NCI-H69 (cell line): ENCODE measurements at places on chromosomes 3 and 15.

DNA sequence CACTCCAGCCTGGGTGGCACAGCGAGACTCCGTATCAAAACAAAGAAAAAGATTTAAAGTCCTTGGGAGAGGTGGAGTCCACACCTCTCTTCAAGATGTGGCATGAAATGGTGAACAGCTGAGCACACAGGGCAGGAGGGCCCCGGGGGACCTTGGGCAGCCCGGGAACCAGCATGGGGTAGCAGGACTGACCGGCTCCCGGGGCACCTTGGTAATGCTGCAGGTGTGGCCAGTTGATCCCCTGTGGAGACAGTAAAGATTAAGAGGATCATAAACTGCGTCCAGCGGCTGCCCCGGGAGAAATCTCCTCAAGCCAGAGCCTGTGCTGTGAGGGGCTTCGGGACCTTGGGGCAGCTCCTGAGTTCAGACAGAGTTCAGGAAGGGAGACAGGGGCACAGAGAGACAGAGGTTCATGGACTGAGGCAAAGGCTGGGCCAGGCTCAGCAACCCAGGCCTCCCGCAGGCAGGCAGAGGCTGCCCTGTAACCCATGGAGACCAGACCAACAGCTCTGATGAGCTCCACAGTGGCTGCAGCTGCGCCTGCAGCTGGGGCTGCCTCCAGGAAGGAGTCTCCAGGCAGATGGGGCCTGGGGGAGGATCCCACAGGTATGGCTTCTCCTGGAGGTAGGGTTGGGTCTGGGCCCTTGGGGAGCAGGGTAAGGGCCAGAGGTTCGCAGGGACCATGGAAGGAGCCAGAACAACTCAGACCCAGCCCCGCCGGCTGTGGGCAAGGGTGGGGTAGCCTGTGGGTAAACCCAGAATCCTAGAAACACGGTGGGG, at the start of gene NR2E3:
Gene NR2E3, plus strand, starts transcription at position 299 of the 780 bp plus-strand sequence. Its CDS starts 190 bp downstream, at position 489.
- DNase-seq = peak; percentile 92

- peak; percentile 79 for DNase-seq
Observed at GRCh38 chr3:131526801-131527347, 24.1 kb upstream of the MRPL3 start.

GRCh38 chr15:51121118-51121517, 26.4 kb upstream of the TNFAIP8L3 start:
- peak; percentile 37 for DNase-seq

DNA sequence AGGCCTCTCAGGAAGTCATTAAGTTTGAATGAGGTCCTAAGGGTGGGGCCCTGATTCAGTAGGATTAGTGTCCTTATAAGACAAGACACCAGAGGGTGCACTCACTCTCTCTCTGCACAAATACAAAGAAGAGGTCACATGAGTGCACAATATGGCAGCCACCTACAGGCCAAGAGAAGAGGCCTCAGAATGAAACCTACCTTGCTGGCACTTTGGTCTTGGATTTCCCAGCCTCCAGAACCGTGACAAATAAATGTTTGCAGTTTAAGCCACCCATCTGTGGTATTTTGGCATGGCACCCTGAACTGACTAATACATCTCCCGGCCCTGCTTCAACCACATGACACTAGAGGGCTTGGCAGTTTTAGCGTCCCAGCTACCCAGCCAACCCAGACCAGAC, 73.9 kb upstream of the CHRNB4 start:
- peak; percentile 28 for DNase-seq

- DNase-seq = peak; percentile 62
Observed at GRCh38 chr3:180252683-180253082, 215.9 kb upstream of the PEX5L start.

DNA sequence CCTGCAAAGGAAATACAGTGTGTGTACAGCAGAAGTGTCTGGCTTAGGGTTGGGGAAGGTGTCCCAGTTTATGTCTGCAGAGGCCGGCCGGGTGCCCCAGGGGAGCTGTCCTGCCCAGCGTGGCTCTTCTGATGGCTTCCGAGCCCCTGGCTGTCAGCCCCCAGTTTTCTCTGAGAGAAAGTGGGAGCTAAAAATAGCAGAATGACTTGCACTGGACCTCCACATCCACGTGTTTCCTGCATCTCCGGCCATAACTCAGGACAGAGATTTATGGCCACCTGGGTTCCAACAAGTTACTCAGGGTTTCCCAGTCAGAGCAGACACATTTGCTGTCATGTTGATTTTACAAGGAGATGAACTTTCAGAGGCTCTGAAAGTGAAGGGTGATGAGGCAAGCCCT, 192.0 kb downstream of the ATP10A start:
- no peak for DNase-seq

DNA sequence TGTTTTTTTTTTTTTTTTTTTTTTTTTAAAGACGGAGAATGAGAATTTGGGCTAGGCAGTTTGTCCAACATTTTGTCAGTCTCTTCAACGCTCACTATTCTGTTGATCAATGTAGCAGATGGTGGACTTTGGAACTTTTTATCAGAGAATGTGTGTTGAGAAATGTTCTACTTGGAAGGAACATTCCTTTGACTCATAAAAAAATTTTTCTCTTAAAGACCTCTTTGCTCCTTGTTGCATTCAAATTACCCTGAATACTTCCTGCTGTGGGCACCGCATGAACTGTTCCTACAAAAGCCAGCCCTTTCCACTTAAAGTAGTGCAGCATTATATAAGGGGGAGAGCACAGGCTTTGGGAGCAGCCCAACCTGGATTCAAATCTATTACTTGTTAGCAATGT, 182.9 kb downstream of the AKAP13 start:
- peak; percentile 5 for DNase-seq

- no peak for DNase-seq
Observed at GRCh38 chr3:11810276-11810675, 36.4 kb downstream of the TAMM41 start.

- DNase-seq = no peak
Observed at GRCh38 chr3:184765047-184765729, 46.8 kb upstream of the VPS8 start.

- peak; percentile 2 for DNase-seq
Observed at GRCh38 chr3:129304962-129305222, 26.2 kb downstream of the HMCES start.

DNA sequence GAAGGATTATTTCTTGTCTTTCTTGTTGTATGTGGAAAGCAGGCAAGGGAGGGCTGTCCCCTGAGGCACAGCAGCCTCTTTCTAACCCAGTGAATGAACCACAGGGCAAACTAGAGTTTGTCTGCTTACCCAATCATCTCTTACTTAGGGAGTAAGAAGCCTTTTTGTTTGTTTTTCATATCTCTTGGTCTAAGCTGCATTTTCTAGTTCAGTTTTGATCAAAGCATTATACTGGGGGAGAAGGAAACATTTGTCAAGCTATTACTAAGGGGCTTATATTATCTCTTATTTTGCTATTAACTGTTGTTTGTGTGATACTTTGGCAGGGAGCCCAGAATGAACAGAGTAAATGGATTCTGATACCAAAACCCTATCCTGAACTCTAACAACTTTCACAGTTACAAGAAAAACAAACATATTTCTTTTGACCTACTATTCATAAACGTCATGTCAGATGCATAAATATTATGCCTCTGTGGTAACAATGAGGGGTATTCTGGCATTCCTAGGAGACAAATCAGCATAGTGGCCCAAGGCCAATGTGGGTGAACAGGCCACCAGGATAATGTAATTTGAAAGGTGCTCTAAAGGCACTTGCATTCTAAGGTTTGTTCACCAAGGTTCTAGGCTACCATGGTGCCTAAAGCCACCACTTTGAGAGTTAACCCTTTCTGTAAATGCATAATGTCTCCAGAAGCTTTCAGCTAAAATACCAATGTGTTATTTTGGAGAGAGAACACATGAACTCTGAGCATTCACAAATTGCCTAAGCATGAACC, 271.6 kb upstream of the ZPLD1 start:
- DNase-seq = peak; percentile 20

DNA sequence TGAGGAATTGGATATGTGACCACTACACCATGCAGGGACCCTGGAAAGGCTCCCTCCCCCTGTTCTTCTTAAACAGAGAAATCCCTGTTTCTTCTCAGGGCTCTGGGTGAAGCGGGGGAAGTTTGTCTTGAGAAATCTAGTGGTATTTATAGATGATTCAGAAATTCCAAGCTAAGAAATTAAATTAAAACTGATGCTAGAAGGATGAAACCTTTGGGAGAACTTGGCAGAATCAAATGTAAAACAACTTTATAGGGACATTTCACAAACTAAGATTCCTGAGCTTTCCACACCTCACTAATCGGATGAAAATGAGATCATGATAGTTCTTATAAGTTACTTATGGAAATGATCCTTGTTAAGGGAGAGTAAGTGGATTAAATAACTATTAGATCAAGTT, 54.2 kb downstream of the FBXL2 start:
- no peak for DNase-seq

GRCh38 chr15:68318931-68319909, 41.7 kb downstream of the FEM1B start:
- no peak for DNase-seq

GRCh38 chr3:83890039-83890762, 1068.6 kb upstream of the CADM2 start:
- no peak for DNase-seq

DNA sequence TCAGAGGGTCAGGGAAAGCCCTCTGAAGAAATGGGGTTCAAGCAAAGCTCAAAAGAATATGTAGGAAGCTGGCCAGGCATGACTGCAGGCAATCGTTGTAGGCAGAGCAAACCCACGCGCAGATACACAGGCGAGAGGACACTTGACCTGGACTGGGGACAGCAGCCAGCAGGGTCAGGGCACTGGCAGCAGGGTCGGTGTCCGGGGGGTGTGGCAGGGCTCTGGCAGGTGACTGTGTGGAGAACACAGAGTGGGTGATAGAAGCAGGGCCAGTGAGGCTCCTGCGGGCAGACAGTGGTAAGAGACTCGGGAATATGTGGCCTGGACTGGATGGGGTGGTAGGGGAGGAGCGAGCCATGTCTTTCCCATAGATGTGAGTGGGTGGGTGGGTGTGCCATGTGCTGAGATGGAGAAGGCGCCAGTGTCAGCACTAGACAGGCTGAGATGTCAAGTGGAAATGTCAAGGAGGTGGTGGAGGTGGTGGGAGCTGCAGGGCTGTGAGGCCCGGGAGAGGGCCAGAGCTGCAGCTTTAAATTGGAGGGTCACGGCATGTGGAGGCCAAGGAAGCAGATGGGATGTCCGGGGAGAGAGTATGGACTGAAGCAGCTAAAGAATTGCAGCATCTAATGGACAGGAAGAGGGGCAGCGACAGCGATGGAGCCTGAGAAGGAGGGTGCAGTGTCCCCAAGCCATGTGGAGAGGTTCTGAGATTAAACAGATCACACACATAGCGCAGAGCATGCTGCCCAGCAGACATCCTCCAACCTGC, 13.4 kb downstream of the TMEM43 start:
- DNase-seq = no peak

DNA sequence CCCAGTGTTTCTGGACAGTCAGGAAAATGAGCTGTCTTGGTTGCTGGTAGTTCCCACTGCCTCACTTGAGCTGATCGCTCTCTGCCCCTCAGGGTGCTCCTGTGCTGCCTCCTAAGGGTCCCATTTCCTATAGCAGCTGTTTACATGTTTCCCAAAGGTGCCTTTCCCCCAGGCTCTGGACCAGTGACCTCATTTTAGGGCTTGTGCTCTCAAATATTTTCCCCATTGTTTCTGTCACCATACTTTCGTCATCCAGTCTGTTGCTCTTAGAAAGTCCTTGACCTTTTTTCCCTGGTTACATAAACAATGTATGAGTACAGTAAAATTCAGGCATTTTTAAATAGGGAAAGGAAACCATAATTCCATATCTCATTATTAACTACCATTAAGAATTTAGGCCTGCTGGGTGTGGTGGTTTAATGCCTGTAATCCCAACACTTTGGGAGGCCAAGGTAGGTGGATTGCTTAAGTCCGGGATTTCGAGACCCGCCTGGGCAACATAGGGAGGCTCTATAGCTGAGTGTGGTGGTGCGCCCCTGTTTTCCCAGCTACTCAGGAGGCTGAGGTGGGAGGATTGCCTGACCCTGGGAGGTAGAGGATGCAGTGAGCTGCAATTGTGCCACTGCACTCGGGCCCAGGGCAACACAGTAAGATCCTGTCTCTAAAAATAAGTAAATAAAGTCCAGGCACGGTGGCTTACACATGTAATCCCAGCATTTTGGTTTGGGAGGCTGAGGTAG, 11.7 kb downstream of the RAD54L2 start:
- no peak for DNase-seq
